ENCODE measurements at places on chromosomes 11 and 22. TPM values are rescaled to one million over a fixed set of nuclear protein-coding genes. Genes with fewer than 3 reads are reported as not detected.

RIBC2 gene
- 1.2 TPM for total RNA-seq

TSPAN32 gene
- 4.3 TPM for total RNA-seq

UCP2 gene
- 333 TPM for total RNA-seq

C11orf42 gene
- total RNA-seq = not detected

SLC22A8 gene
- not detected for total RNA-seq

RCOR2 gene
- total RNA-seq = not detected

TTC36 gene
- total RNA-seq = 2.5 TPM

PKNOX2 gene
- total RNA-seq = not detected

MYO18B gene
- 0.43 TPM for total RNA-seq

PICK1 gene
- total RNA-seq = 14.8 TPM

TEX12 gene
- not detected for total RNA-seq

CALCA gene
- total RNA-seq = not detected

TSSK2 gene
- not detected for total RNA-seq

ASRGL1 gene
- 7.2 TPM for total RNA-seq

SORL1 gene
- 26.8 TPM for total RNA-seq

LAYN gene
- 0.52 TPM for total RNA-seq

RAG2 gene
- not detected for total RNA-seq

OR10G6 gene
- total RNA-seq = not detected

OR52R1 gene
- total RNA-seq = not detected

GRK3 gene
- 3.0 TPM for total RNA-seq

KRTAP5-8 gene
- total RNA-seq = not detected

ZP1 gene
- not detected for total RNA-seq

KCNJ11 gene
- total RNA-seq = not detected

KCNJ1 gene
- total RNA-seq = not detected

LDHAL6A gene
- not detected for total RNA-seq

All from natural killer cell treated with Interleukin-12 subunit alpha and Interleukin-12 subunit beta and Interleukin-15 and Interleukin-18, amount 100 ng/mL, for 72 hours (primary cell).